Ascending aorta (tissue), 2 donors: ENCODE measurements at places on chromosomes 6 and 20.

DNA sequence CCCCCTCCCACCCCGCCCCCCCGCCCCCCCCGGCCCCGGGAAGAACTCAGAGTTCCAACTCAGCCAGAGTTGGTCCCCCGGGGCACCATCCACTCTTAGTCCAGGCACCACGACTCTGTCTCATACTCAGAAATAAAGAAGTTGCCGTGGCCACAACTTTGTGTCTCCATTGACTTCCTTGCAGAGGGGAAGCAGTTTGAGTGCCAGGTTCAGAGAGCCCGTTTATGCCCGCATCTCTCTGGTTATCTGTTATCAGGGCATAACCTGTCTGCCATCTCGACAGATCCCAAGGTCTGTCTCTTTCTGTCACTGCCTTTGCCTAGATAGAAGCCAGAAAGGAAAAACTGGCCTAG lies 605 bp downstream of the CDC5L start:
- H3K36me3 ChIP-seq: peaks cover 7% of the 10 kb centered on the region
- no peak for DNase-seq
- H3K27me3 ChIP-seq: no peaks in the 10 kb centered on the region

DNA sequence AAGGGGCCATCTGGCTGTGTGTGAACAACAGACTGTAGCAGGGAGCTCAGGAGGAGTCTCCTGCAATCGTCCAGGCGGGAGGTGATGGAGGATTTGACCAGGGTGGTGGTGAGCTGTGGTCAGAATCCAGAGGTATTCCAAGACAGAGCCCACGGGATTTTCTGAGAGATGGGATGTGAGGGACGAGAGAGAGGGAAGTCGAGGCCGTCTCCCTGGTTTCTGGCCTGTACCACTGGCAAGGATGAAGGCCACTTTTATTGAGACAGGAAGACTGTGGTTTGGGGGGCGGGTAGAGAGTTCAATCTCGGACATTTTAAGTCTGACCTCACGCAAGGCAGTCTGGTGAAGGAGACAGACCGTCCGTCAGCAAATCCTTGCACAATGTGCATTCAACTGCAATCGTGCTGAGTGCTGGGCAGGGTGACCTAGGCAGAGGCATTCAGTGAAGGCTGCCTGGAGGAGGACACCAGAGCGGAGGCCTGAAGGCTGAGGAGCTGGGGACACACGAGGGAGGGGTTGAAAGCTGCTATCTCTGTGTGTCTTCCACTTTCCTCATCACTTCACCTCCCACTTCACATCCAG lies 53.9 kb downstream of the PREX1 start:
- no peaks in the 10 kb centered on the region for H3K36me3 ChIP-seq
- DNase-seq: peak; percentile 56
- H3K4me1 ChIP-seq: peaks cover 18% of the 10 kb centered on the region
- no peak overlapping the region for H3K4me3 ChIP-seq
- H3K27me3 ChIP-seq: no peaks in the 10 kb centered on the region

DNA sequence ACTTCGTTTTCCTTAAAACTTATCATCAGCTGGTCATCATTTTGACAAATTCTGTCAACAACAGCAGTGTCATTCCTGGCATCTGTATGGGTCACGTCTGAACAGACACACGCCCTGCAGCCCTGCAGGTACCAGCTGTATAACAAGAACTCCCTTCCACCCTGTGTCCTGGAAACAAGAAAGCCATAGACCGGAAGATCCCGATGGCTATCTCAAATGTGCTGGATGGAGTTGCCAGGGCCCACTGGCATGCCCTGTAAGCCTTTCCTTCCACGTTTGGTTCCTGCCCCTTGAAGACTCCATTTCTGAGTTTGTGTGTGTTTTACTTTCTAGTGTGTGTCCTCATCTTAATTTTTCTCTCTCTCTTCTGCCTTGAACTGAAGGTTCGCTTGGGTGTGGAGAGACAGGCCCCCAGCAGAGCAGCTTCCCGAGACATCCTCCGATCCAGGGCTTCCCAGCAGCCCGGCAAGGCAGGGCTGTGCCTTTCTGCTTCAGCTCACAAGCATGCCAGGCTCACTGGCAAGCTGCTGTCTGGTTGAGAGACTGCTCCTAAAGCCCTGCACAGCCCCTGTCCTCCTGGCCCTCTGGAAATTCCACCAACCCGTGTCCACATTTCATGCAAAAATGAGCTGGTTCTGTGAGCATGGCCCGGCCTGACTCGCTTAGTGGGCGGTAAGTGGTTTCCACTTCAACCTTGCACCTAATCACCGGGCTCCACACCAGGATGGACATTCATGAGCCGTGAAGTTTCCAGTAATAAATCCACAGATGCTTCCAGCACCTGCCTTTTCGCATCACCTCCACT lies 8.7 kb downstream of the GFRA4 start:
- H3K4me1 ChIP-seq: no peaks in the 10 kb centered on the region
- H3K4me3 ChIP-seq: no peak overlapping the region
- DNase-seq: no peak
- H3K27ac ChIP-seq: no peak overlapping the region

DNA sequence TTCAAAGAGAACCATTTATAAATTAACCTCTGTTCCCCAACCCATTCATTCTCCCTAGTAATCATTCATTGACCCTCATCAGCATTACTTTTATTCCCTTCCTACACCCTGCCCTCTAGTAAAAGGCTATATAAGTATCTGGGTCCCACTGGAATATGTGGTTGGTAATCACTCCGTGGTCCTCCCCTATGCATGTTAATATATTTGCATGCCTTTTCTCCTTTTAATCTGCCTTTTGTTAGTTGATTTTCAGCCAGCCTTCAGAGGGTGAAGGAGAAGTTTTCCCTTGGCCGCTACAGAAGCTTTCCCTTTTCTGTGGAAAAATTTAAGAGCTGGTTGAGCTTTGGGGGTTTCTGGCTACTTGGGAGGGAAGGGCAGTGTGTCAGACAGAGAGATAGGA lies 585.6 kb downstream of the UTRN start:
- H3K4me3 ChIP-seq: no peak overlapping the region
- H3K27me3 ChIP-seq: no peaks in the 10 kb centered on the region
